ENCODE measurements at places on chromosomes 4 and X. TPM values are rescaled to one million over a fixed set of nuclear protein-coding genes. Genes with fewer than 3 reads are reported as not detected.

- DNase-seq: no peak
Observed at GRCh38 chr4:142901166-142901662, 55.1 kb upstream of the INPP4B start.

DNA sequence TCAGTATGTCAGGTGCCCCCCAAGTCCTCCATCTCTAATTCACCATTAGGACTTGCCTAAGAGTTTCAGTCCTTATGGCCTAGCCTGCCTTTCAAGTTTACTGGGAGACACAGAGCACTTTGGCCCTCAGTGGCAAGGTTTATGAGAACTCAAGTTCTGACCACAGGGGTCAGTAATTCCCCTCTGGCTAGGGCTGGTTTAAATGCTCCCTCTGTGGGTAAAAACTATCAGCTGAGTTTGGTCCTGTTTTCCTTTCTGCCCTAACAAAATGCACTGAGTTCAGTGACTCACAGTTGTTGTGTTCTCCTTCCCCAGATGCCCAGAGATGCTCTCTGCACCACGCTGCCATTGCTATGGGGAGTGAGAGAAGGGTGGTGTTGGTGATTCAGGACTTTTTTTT is 163.2 kb downstream of the RELL1 start:
- no peak for DNase-seq

DNA sequence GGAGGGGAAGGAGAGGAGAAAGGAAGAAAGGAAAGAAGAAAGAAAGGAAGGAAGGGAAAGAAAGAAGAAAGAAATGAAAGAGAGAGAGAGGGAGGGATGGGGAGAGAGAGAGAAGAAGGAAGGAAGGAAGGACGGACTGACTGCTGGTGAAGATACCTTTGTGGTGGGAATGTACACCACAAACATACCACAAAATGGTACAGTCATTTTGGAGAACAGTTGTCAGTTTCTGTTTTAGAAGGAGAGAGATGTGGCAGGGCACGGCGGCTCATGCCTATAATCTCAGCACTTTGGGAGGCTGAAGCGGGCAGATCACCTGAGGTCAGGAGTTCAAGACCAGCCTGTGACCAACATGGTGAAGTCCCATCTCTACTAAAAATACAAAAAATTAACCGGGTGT is 40.0 kb upstream of the SHISA3 start:
- DNase-seq: no peak

DNA sequence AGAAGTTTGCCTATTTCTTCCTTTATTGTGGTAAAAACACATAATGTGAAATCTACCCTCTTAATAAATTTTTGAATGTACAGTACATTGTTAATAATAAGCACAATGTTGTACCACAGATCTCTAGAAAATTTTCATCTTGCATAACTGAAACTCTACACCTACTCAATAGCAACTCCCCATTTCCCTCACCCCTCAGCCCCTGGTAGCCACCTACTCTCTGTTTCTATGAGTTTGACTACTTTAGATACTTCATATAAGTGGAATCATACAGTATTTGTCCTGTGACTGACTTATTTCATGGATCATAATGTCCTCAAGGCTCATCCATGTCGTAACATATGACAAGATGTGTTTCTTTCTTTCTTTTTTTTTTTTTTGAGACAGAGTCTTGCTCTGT is 446.4 kb downstream of the RPA4 start:
- DNase-seq: no peak

GRCh38 chrX:23668335-23668734 is 1.0 kb downstream of the PRDX4 start:
- no peak for DNase-seq

DNA sequence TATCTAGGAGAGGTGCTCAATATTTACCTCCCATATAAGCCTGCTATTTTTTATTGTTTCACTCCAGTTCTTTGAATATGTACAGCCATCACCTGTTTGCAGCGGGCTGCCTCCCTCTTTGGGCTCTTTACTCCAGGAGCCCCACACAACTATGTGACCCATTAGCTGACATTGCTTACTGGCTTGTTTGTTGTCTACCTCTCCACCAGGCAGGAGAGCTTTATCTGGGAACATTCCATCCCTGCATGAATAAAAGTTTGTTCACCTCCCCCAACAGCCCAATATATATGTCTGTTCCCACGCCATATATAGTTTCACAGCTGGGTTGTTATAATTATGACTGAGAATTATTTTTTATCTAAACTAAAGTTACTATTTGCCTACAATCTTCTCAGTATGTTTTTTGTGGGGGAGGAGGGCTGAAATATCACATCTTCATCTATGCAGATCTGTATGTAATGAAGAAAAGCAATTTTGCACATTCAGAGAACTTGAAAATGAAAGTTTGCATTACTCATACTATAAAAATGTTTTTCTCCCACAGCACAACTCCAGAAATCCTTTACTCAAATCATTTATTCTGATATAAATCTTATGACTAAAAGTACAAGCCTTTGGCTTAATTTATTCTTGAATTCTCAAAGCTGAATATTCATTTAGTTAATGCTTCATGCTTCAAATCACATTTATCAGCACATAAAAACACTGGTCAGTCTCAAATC is 61.2 kb upstream of the DAPP1 start:
- DNase-seq: no peak

- no peak for DNase-seq
Observed at GRCh38 chr4:3515646-3516045, 16.6 kb downstream of the LRPAP1 start.

DNA sequence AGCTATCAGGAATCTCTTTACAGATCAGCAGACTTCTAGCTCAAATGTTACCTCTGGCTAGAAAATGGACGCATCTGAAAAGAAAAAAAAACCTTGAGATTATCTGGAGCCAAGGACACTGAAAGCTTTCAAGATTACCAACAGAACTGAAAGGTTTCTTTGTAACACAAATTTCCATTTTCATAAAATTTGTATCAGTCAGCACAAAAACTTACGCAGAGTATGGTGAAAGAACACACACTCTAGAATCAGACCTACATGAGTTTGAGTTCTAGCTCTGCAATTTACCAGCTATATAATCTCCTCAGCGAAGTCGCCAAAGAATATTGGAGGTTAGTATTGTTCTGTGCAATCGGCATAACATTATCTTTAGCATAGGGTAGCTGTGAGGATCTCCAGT is 1.8 kb downstream of the TAB3 start:
- DNase-seq: no peak

DNA sequence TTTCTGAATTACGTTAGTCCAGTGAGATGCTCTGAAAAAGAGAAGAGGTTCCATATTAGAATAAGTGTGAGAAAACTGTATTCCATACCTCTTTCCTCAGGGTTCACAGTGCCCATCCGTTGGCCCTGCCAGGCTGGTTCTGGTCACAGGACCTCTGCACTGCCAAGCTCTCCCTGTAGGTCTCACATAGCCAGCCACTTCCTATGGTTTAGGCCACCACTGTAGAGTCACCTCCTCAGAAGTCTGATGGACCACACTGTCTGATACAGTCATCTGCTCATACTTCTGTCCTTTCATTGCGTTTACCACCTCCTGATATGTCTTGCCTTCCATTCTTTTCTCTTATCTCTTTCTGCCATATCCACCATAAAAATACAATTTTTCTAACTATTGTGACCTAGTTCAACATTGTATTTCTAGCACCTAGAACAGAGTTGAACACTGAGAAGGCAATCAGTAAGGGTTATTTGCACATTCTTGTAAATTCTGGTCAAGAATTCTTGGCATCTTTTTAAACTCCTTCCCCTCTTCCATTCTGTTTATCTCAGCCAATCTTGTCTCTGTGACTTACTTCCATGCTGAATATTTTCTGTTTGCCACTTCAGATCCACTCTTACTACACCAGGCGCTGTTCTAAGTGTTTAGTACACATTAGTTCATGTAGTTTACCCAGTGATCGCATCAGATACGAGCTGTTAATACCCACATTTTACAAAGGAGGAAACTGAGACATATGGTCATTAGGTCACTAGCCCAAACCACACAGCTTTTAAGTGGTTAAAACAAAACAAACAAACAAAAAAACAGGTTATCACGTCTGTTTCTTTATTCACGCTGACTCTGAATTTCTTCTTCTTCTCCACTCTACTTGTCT is 125.6 kb downstream of the CBR4 start:
- DNase-seq: no peak

GRCh38 chr4:87153078-87153870 is 67.1 kb downstream of the KLHL8 start:
- no peak for DNase-seq

DNA sequence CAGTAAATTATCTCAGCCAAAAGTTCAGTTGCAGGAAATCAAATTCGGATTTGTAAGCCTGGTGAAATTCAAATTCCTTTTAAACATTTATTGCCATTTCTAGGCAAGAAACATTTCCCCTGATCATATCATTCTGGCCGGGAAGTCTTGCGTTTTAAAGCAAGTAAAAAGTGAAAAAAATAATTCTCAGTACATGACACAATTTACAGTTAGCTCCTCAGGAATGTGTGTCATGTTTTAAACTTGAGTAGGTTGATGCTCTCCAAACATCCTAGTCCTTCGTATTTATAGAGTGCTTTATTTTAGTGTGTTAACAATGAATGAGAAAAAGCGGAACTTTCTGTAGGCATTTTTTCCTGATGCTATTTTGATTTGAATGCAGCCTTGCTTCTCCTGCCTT is 158.3 kb upstream of the SCML1 start:
- no peak for DNase-seq

GRCh38 chr4:161172396-161173026 is 991.3 kb downstream of the FSTL5 start:
- no peak for DNase-seq

GRCh38 chrX:110050386-110050785 is 47.5 kb downstream of the TMEM164 start:
- no peak for DNase-seq

GRCh38 chrX:110600745-110601310 is 194.8 kb downstream of the CHRDL1 start:
- no peak for DNase-seq

DNA sequence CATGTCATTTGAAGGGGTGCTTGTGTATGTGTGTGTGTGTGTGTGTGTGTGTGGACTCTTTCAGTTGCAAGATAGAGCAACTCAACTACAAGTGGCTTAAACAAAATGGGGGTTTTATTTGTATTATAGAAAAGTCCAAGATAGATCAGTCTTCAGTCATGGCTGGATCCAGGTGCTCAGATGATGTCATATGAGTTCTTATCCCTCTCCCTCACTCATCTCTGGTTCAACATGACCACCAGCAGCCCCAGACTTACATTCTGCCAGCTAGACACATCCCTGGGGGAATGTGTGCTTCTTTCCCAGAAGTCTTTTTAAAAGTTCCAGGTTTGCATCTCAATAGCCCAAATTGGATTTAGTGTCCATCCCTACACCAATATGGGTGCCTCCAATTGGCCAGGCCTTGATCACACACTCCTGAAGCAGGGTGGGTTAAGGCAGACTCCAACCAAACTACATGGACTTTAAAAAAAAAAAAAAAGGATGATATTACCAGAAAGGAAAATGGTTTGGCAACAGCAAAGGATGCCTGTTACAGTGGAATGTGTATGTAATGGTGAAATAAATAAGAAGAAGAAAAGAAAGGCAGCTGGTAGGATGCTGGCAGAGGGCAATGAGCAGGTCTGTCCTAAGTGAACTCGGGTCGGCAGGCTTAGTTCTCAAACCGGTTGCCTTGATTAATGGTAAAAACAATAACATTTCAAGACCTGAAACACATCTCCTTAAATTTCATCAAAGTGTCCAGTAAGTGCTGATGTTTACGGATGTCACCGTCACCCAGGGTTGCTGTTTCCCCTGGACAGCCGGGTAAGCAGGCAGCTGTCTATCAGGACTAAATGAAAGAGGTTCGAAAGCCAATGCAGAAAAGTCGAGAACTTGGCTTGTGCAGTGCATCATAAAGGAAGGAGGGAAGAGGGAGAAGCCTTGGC is 107.7 kb downstream of the SMIM20 start:
- no peak for DNase-seq

The ODAM gene
- total RNA-seq: not detected

The TCEANC gene
- 4.1 TPM for total RNA-seq

The FHDC1 gene
- 3.7 TPM for total RNA-seq

The VGLL1 gene
- 1.3 TPM for total RNA-seq

The USP26 gene
- total RNA-seq: not detected

The TXLNG gene
- 10.9 TPM for total RNA-seq
